ENCODE measurements at places on chromosomes 2 and 18.

GRCh38 chr2:98149333-98149697, 62.3 kb downstream of the VWA3B start:
- DNase-seq: no peak

DNA sequence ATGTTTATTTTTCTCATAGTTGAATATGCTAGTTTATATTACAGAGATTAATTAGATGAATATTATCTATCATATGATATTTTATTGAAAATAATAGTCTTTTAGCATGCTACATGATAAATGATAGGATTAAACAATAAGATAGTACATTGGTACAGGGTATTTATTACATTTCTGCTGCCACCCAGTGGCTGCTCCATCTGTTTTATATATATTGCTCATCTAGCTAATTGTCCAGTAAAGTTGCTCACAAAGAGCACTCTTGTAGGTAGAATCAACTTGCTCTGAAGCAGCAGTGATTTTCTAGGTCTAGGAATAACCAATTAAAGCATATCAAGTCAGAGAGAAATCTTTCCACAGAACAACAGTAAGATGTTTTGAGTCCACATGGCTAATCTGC, 183.3 kb downstream of the ASXL3 start:
- DNase-seq: no peak

DNA sequence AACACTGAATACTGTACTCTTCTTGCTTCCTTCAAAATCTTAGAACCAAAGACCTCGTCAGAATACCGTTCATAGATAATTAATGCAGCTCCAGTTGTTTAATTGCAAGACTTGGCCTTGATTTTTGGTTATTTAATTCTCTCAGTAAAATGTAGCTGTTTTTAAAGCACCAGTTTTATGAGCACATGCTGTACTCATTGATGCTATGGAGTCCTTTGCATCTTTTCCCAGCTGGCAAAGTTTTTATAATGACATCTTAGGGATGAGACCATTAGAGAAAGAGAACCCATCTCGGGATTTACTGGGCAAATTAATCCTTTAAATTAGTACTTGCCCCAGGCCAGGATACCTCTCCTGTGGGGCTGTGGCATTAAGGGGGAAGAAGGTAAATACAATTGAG, 199.3 kb downstream of the MEMO1 start:
- no peak for DNase-seq

- no peak for DNase-seq
These were observed 95.7 kb upstream of the SLC39A10 start for GRCh38 chr2:195561116-195561921.

DNA sequence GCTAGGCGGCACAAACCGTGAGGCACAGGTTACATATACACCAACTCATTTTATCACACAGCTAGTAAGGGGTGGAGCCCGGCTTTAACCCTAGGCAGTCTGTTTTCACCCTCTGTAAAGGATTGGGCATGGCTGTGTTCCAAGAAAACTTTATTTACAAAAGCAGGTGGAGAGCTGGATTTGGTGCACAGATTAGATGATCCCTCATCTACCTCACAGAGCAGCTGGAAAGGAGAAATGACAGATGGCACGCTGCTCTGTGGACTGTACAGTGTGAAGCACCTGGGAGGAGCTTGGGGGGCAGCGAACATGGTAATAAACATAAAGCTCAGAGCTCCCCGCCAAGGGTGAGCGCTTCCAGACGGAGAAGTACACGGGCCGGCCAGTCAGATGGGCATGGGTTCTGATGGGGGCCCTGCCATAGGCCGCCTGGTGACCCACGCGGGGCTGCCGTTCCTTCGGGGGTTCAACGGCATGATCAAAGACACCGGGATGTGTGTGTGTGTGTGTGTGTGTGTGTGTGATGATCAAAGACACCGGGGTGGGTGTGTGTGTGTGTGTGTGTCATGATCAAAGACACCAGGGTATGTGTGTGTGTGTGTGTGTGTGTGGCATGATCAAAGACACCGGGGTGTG, 862 bp upstream of the TMEM177 start:
- peak; percentile 38 for DNase-seq

- peak; percentile 20 for DNase-seq
These were observed 61.7 kb downstream of the CD226 start for GRCh38 chr18:69885841-69886531.

- DNase-seq: no peak
These were observed 105.5 kb downstream of the UGGT1 start for GRCh38 chr2:128196471-128196931.

GRCh38 chr18:76982038-76982437, 150.5 kb downstream of the MBP start:
- DNase-seq: no peak

GRCh38 chr2:85914922-85915321, 26.1 kb upstream of the ST3GAL5 start:
- no peak for DNase-seq

- peak; percentile 43 for DNase-seq
These were observed 174.0 kb downstream of the SMAD2 start for GRCh38 chr18:47756364-47757016.

- DNase-seq: peak; percentile 18
These were observed 26.9 kb upstream of the DTNB start for GRCh38 chr2:25700221-25700660.

DNA sequence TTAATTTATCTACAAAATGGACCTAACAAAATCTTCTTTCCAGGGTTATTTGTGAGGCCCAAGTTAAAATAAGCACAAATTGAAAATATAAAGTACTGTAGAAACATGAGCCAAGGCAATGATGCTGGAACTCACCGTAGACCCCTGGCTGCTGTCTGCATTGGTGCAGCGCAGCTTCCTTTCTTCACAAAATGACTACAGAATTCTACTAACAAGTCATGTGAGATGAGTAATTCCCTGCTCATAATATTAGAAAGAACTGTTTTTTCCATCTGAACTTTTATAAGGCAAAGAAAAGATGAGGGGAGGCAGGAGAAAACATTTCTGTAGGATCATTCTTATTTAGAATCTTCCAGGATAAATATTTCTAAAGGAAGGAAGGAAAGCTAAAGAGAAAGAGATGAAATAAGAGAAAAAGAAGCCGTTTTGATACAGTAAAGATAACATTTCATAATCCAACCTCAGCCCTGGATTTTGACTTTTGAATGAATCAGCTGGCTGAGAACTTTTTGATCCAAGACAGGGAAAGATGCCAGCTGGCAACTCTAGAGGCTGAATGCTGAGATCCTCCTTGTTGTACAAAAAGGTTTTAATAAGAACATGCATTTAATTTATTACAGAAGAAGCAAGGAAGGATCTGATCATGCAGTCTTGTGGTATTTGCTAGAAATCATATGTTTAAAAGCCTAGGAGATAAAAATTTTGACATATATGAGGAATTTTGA, 183.9 kb upstream of the KLHL14 start:
- DNase-seq: no peak
